ENCODE measurements at places on chromosomes 1 and 21. TPM values are rescaled to one million over a fixed set of nuclear protein-coding genes. Genes with fewer than 3 reads are reported as not detected.

DNA sequence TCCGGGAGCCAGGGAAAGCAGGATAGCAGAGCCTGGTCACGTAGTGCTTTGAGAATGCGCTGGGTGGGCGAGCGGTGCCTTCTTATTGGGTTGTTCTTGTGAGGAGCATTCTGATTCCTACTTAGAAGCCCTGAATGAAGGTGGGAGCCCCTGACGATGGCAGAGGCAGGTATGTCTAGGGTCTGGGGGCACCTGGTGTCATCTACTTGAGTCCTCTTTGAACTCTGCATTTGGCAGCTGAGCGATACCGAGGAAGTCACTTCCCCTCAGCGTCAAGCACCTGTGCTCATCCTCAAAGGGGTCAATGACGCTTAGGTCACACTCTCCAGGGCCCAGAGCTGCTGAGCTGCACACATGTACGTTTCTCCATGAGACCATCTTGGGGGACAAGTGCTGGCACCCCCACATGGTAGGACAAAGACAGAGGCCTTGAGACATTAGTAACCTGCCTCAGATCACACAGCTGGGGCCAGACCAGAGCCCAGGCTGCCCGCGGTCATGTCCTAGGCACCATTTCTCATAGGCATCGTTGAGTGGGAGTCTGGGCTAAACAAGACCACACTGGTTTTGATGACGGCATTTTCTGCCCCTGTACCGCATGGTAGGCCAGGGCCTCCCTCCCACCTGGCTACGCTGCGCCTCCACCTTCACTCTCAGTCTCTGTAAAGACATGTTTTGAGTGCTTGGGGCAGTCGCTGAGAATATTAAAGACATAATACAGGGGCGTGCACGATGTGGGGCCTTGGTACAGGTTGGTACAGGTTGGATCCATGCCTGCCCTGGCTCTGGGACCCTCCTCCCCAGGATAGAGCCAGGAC is 69.1 kb upstream of the ABCG1 start:
- no peak for DNase-seq

DNA sequence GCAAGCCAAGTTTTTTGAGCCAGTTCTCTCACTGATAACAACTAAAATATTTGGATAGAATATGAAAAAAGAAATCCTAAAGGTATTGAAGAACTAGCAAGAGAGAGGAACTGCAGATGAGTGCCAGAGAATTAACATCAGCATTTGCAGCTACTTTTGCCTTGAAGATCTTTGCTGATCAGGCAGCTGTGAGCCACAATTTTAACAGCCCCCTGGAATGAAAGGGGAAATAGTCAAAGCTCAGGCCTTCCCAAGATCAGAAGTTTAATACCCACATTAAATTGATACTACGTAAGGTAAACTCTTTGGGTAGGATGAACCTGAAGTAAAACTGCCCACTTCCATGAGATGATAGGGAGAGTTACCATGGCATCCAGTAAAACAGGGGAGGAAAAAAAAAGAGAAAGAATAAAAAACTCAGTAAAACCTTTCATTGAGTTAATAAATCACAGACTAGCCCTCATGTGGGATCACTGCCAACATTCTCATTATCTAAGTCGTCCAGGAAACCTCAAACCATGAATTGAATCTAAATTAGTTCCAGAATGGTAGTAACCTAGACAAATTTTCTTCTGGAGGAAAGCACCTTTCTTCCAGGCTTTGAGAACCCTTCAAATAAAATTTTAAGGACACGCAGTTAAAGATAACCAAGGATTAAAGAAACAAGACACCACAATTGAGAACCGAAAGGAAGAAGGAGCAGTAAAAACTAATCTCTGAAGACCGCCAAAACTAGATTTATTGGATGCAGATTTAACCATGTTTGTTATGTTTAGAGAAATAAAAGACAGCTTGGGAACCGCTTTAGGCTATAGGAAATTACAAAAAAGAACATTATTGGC is 28.3 kb downstream of the SCP2 start:
- peak; percentile 94 for DNase-seq

DNA sequence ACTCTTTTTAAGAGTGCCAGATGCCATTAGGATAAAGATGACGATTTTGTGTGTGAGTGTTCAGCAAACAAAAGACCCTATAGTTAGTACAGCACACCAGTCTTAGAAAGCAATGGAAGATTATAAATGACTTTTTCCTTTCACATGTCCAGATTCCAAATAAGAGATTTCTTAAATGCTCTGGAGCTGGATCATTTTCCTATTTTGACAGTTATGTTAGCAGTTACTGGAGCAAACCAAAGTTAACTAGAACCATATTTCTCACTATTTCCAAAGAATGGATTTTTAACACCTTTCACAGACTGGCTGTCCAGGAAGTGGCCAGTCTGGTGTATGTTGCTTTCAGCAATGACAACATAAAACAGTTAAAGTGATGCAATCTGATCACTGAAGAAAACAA is 905.8 kb upstream of the ADGRL2 start:
- no peak for DNase-seq

- no peak for DNase-seq
Measured at GRCh38 chr1:39525366-39526165, 34.1 kb downstream of the BMP8A start.

GRCh38 chr1:12138196-12139168 is 28.3 kb upstream of the TNFRSF1B start:
- DNase-seq: no peak

DNA sequence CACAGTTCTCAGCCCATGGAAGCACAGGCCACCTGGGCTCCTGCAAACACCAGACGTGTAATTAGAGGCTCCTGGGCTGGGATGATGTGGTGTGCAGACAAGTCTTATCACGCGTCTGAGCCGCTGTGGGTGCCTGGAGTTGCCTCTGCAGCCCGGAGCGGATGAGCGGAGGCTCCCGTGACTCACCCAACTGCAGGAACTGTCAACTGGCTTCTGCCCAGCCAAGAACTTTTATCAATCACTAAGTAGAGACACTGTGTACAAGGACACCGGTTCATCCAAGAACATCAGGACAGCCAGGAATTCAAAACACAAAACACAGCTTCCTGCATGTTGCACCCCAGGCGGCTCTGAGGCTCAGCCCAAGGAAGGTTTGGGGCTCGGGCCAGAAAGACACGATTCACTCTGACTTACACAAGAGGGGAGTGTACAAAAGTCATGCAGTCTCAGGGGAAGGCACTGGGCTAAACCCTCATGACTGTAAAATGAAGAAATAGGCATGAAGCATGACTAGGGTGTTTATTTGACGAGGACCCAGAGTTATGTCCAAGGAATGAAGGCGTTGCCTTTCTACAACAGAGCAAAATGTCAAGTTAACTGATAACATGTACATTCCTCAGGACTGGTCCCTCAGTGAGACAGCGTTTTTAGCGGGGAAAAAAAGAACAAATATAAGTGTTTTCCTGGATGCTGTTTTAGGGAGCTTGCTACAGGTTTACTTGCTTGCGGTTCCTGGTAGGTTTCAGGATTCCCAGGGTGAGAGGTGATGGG is 21.1 kb downstream of the ERRFI1 start:
- peak; percentile 100 for DNase-seq

DNA sequence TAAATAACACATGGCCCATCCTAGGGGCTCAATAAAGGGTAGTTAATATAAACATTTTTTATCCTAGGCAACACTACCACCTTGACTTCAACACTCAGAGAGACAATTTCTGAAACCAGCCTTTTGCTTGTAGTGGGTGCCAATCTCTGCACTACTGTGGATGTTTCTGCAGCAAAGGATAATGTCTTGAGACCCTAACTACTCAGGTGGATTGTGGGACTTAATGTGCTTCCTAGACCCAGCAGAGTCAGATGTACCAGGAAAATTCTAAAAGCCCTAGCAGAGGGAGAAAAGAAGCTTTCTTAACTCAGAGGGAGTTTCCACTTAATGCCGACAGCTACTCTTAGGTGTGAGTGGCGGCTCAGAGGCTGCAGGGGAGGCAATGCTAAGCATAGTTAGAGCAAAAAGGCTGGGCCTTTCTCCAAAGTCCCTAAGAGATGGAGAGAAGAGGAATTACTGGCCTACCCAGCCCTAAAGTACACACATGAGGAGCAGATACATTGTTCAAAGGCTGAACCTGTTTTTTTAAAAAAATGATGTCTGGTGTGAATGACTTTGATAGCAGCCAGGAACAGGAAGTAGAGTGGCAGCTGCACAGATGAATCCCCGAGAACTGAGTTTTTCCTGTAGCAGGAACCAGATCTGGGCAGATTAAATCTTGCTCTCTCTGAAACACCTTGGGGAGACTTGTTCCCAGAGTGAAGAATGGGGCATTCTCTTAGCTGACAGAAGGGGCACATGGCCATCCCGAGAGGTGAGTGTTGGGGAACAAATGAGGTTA is 33.5 kb upstream of the ABCD3 start:
- no peak for DNase-seq

Gene FCGR3A
- total RNA-seq: not detected
